Activated naive CD4-positive, alpha-beta T cell treated with anti-CD3 and anti-CD28 coated beads for 36 hours (primary cell): ENCODE measurements at places on chromosomes 7 and 10. TPM values are rescaled to one million over a fixed set of nuclear protein-coding genes. Genes with fewer than 3 reads are reported as not detected.

Gene TBX20
- total RNA-seq = not detected

Gene ZNF487
- total RNA-seq = 2.3 TPM

Gene CUEDC2
- total RNA-seq = 64.4 TPM

Gene TRIM50
- total RNA-seq = not detected

Gene IGFBP3
- not detected for total RNA-seq

Gene OR13A1
- not detected for total RNA-seq

Gene RPS24
- 2,424 TPM for total RNA-seq

Gene SMKR1
- 1.2 TPM for total RNA-seq

Gene ABCA13
- total RNA-seq = not detected

Gene FAM25G
- not detected for total RNA-seq

Gene RNF32
- total RNA-seq = 0.31 TPM

Gene GIMAP5
- 32.3 TPM for total RNA-seq
